ELR (cell line): ENCODE measurements at places on chromosomes 1 and 21.

- DNase-seq: no peak
Observed at GRCh38 chr1:165414620-165415019, 30.3 kb downstream of the RXRG start.

- DNase-seq: peak; percentile 77
Observed at GRCh38 chr1:176073524-176074157, 133.4 kb downstream of the COP1 start.

GRCh38 chr1:227042292-227042691 lies 102.2 kb downstream of the COQ8A start:
- no peak for DNase-seq

GRCh38 chr1:219302697-219303096 lies 129.0 kb downstream of the LYPLAL1 start:
- peak; percentile 47 for DNase-seq

DNA sequence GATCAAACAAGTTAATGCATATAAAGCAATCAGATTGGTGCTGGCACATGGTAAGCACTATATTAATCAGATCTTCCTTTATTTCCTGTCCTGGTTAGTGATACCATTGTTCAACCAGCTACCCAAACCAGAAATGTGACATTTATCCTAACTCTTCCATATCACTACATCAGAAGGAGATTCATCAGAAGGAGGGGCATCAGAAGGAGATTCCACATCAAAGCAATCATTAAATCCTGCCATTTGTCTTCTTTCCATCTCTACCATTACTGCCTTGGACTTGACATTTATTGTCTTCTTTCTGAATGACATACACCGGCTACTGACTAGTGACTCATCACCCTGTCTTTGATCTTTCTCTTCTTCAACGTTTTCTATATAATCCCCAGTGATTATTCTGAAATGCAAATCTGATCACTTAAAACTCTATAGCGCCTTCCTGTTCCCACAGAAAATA lies 75.0 kb downstream of the DNM3 start:
- no peak for DNase-seq

DNA sequence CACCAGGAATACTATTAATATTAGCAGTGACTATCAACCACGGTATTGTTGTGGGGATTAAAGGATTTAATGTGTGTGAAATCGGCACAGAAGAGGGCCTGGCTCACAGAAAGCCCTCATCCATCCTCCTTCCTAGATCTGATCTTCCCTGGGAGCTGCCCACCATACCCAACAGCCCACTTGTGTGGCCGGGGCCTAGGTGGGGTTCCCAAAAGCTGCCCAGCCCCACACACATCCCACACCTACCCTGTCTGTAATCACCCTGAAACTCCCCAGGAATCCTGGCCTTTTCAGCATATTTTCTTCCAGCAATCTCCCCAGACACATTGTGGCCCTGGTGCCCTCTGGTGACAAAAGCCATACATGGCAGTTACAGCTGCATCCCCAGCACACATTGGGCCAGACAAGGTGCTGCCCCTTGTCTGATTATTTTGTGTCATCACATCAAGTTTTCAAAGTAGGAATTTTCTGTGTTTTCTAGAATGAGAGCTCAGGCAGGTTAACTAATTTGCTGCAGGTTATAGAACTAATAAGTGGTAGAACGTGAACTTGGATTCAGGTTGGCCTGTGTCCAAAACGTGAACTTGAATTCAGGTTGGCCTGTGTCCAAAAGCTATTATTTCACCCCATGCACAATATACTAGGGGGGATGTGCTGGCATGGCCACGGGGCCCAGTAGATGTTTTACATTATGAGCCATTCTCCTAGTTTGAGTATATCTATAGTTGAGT lies 5.3 kb upstream of the SLC6A9 start:
- DNase-seq: peak; percentile 84

DNA sequence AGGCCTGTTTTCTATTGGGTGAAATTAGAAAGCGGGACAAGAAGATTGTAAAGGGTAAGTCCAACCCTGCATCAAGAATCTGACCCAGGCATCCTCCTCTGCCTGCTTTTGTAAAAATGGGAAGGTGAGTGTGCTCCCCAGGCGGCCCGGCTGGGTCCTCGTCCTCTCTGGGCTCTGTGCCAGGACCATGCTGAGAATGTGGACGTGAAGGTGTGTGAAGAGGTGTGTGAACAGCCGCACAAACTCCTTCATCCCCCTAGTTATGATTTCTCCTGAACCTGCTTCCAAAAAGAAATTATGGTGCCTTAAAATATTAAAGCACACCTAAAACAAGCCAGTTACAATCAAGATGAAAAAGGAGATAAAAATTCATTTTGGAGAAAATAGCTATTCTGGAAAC lies 185.7 kb downstream of the IGSF21 start:
- no peak for DNase-seq

DNA sequence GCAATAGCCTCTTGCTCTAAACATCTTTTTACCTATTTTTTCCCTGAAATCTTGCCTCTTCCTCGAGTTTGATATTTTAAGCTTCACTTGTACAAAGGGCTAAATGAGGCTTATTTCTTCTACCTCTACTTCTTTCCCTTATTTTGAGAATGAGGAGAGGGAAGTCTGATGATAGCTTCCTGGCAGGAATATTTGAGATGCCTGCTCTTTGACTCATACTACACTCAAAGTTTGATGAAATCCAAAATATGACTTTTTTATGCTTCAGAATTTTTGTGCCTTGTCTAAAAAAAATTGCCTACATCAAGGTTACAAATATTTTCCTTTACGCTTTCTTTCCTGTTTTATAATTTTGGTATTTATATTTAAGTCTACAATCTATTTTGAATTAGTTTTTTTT lies 624.4 kb upstream of the PLXNA2 start:
- peak; percentile 59 for DNase-seq
